OCI-M1 (cell line): ENCODE measurements at places on chromosomes 11 and 22.

- no peak for DNase-seq
Measured at GRCh38 chr11:69925366-69926196, 106.4 kb upstream of the FGF3 start.

DNA sequence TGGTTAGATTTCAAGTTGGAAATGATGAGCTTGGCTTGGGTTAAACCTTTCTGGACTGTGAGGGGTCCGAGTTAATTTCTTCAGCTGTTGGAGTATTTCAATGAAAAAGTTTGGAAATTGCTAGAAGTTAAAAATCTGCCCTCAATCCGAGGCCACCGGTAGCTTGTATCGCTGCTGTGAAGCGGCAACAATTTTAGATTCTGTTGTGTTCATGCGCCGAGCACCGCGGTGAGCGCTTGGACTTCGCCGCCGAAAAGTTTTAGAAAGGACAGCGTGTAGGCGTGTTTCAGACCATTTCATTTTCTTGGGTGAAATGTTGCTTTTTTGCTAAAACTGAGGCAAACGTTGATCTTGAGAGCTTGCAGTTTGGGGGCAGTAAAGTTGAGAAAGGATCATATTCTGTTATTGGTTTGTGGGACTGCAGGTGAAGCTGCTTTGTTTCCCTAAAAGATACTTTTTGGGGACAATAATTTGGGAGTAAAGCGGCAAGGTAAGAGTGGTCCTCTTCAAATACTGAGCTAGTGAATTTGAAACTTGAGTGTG lies 928 bp downstream of the FBXO7 start:
- DNase-seq = no peak

DNA sequence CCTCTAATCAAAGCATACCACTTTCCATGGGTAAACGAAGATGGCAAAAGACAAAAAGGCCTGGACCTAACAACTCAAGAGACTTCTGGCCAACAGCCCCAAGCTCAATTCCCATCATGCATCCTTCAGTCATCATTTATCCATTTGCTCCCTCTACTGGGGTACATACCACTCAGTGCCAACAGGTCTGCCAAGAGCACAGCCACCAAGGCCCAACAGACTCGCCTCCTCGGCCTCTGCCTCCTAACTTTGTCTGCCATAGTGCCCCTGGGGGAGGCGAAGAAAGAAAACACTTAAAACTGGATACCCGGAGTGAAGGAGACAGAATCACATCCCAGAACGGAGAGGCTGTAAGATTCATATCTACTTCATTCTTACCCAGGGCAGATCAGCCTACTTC lies 1.1 kb downstream of the HYOU1 start:
- DNase-seq = peak; percentile 61

- DNase-seq = no peak
Measured at GRCh38 chr11:128506999-128507611, 80.3 kb downstream of the ETS1 start.

DNA sequence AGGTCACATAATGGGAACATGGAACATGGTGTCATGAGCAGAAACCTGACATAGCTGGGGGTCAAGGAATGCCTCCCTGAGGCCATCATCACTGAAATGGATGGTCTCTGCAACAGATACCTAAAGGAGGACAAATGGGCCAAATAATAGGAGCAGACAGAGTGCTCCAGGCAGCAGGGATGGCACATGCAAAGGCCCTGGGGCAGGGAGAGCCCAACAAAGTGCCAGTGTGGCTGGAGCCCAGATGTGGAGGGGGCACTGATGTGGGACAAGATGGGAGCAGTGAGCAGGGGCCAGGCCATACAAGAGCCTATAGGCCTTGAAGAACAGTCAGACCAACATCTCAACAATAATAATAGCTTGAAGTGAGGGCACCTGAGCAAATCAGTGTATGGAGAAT lies 497.8 kb downstream of the MN1 start:
- DNase-seq = no peak

GRCh38 chr11:128501632-128502549 lies 85.5 kb downstream of the ETS1 start:
- DNase-seq = no peak

- peak; percentile 70 for DNase-seq
Measured at GRCh38 chr11:70712471-70712870, 314.1 kb downstream of the CTTN start.

- DNase-seq = no peak
Measured at GRCh38 chr11:126163074-126163700, 48.3 kb downstream of the RPUSD4 start.

GRCh38 chr22:47563406-47564157 lies 801.1 kb downstream of the TBC1D22A start:
- no peak for DNase-seq

DNA sequence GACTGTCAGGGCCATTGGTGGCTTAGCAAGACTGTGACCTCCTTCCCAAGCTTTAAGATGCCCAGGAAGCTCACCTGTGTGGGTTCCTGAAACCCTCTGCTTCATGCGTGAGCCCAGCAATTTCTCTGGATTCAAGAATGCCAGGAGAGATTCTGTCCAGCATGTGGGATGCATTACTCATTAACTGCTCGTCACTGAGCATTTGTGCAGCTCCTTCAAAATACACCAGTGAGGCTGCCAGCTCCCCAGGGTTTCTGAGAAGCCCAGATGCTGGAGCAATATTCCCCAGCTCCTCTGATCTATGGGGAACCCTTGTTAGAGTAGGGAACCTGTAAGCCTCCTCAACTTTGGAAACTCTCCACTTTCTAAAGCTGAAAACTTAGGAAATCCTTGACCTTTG lies 126.5 kb downstream of the CHST1 start:
- DNase-seq = no peak

DNA sequence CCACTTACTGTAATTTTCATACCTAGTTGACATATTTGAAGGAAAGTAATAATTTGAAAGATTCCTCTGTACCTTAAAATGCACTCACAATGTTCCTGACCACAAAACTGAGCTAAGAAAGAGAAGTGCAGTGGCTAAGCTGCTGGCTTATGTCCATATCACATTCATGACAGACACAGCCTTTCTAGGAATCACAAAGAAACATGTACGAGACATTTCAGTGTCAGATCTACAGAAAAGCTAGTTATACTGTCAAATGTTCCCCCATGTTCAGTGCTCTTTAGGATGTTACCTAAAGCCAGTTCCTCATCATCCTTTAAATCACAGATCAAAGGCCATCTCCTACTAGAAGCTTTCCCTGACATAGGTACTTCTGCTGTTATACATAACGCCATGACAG lies 142.2 kb upstream of the C11orf58 start:
- peak; percentile 82 for DNase-seq

DNA sequence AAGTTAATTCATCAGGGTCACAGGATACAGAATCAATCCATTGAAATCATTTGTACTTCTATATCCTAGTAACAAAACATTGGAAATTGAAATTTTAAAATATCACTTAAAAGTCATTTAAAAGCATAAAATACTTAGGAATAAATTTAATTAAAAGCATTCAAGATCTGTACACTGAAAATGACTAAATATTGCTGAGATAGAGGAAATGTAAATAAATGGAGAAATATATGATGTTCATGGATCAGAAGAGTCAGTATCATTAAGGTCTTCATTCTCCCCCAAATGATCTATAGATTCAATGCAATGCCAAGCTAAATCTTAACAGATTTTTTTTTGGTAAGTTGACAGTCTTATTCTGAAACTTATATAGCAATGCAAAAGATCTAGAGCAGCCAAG lies 49.8 kb downstream of the RRP8 start:
- DNase-seq = no peak

GRCh38 chr11:100612766-100613165 lies 74.3 kb upstream of the ARHGAP42 start:
- DNase-seq = peak; percentile 56

DNA sequence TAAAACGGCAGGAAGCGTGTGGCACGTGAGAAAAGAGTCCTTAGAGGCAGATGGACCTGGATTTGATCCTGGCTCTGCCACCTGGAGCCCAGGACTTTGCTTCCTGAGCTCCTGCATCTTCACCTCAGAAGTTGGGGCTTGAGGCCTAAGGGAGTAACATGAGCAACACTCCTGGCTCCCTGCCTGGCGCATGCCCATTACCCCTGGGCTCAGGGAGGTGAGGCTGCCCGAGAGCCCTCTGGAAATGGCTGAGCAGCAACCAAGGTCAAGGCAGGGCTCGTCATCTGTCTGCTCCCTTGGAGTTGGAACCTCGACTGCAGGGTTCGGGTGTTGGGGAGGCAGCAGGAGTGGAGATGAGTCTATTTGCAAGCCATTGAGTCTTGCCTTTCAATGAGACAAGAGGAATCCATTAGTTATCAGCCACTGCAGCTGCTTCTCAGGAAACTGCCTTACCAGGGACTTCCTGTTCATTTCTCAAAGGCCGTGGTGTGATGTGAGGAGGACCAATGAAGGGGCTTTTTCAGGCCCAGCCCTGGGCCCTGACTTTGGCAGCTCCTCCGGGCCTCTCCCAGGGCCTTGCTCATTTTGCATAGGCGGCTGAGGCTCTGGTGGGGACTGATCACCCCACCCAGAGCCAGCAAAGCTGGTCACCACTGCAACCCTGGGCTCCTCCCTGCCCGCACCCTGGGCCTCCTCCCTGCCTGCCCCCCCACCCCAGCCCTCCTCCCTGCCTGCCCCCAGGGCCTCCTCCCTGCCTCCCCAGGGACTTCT lies 6.4 kb downstream of the FADS2 start:
- DNase-seq = peak; percentile 94

DNA sequence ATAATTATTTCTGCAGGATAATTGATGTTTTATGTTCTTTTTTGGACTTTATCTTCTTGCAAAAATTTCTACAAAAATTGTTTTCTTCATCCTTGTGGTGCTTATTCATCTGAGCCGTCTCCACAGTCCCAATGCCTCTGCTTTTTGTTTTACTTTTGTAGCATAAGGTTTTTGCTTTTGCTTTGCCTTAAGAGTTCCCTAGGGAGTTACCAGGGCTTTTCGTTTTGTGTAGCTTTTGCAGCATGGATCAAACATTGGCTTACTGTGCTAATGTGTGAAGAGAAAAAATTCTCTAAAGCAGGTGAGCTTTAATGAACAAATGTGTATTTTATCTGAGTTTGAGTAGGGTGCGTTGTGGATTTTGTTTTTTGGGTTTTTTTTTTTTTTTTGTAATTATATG lies 11.8 kb downstream of the XBP1 start:
- no peak for DNase-seq

- no peak for DNase-seq
Measured at GRCh38 chr22:35457729-35458546, 58.0 kb downstream of the MCM5 start.

GRCh38 chr11:122923302-122923701 lies 40.7 kb downstream of the JHY start:
- DNase-seq = no peak

GRCh38 chr22:48944433-48944750 lies 883.3 kb downstream of the BRD1 start:
- no peak for DNase-seq

DNA sequence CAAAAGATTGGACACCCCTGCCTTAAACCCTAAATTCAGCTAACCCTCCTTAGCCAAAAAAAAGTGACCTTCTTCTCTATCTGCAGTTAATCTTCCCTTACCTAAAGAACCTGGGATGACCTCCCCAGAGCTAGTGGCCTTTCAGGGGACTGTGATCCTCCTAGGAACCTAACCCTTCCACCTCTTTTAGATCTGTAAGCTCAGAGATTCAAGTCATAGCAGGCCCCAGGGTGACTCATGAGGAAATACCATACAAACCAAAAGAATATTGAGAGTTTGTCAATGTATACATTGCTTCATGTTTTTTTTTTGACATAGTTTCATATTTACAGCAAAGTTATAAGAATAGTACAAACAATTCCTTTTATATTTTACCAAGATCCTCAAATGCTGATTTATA lies 38.3 kb upstream of the CXCR5 start:
- DNase-seq = no peak

- DNase-seq = peak; percentile 58
Measured at GRCh38 chr22:24550028-24550901, 4.7 kb downstream of the GUCD1 start.

- peak; percentile 78 for DNase-seq
Measured at GRCh38 chr22:31947296-31947695, 3.0 kb downstream of the YWHAH start.

DNA sequence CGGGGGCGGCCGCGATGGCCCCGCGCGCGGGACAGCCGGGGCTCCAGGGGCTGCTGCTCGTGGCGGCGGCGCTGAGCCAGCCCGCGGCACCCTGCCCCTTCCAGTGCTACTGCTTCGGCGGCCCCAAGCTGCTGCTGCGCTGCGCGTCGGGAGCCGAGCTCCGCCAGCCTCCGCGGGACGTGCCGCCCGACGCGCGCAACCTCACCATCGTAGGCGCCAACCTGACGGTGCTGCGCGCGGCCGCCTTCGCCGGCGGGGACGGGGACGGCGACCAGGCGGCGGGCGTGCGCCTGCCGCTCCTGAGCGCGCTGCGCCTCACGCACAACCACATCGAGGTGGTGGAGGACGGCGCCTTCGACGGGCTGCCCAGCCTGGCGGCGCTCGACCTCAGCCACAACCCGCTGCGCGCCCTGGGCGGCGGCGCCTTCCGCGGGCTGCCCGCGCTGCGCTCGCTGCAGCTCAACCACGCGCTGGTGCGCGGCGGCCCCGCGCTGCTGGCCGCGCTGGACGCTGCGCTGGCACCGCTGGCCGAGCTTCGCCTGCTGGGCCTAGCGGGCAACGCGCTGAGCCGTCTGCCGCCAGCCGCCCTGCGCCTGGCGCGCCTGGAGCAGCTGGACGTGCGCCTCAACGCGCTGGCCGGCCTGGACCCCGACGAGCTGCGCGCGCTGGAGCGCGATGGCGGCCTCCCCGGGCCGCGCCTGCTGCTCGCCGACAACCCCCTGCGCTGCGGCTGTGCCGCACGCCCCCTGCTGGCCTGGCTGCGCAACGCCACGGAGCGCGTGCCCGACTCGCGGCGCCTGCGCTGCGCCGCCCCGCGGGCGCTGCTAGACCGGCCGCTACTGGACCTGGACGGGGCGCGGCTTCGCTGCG lies 697 bp downstream of the TPBGL start:
- DNase-seq = peak; percentile 99

GRCh38 chr11:133034929-133035328 lies 497.4 kb downstream of the OPCML start:
- no peak for DNase-seq
